GM23338 (cell line): ENCODE measurements at places on chromosomes 7 and 10. TPM values are rescaled to one million over a fixed set of nuclear protein-coding genes. Genes with fewer than 3 reads are reported as not detected.

DNA sequence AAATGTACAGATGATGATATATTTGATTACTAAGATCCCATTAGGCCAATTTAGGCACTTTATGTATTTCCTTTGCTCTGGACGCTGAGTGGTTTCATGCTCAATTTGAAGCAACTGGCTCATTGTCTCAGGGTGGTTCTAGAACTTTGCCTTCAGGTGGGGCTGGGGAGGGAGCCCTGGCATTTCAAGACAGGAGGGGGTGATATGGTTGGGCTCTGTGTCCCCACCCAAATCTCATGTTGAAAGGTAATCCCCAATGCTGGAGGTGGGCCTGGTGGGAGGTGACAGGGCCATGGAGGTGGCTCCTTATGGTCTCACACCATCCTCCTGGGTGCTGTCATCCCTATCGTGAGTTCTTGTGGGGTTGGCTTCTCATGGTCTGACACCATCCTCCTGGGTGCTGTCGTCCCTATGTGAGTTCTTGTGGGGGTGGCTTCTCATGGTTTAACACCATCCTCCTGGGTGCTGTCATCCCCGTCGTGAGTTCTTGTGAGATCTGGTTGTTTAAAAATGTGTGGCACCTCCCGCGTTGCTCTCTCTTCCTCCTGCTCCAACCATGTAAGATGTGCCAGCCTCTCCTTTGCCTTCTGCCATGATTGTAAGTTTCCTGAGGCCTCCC lies 151.5 kb upstream of the KLF6 start:
- H3K36me3 ChIP-seq: no peaks in the 10 kb centered on the region
- no peaks in the 10 kb centered on the region for H3K4me1 ChIP-seq
- no peaks in the 10 kb centered on the region for H3K27me3 ChIP-seq

GRCh38 chr10:50648089-50648934 lies 24.6 kb upstream of the SGMS1 start:
- no peaks in the 10 kb centered on the region for H3K27me3 ChIP-seq
- H3K4me3 ChIP-seq: no peak overlapping the region
- no peaks in the 10 kb centered on the region for H3K36me3 ChIP-seq
- DNase-seq: no peak
- no peaks in the 10 kb centered on the region for H3K4me1 ChIP-seq
- no peak overlapping the region for H3K27ac ChIP-seq

DNA sequence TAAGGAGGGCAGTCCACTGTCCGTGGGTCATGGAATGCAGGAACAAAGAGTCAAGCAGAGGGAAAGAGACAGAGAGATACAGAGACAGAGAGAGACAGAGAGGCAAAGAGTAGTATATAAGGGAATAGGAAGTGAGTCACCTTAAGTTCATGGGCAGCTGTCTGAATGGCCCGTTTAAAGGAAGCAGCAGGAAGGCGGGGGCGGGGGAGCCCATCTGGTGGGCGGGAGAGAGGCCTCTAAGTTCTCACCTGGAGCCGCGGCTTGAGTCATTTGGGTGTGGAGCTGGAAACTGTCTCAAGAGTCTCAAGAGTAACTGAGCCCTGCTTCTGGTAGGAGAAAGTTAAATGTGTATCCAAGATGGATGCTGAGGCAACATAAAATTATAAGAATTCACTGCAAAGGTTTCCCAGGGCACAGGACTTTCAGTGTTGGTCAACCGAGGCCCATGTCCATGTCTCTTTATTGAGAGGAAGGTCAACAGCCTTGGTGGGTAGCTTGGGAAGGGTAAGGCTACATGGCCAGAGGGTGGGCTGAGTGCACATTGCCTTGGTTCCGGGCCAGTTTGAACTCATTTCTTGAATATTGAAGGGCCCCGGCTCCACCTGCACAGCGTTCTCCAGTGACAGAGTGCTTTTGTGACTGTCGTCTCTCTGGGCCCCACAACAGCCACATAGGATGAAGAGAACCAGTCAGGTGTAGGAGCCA lies 85.5 kb upstream of the CACUL1 start:
- no peaks in the 10 kb centered on the region for H3K27me3 ChIP-seq
- H3K36me3 ChIP-seq: no peaks in the 10 kb centered on the region
- no peak overlapping the region for H3K4me3 ChIP-seq
- H3K27ac ChIP-seq: no peak overlapping the region

DNA sequence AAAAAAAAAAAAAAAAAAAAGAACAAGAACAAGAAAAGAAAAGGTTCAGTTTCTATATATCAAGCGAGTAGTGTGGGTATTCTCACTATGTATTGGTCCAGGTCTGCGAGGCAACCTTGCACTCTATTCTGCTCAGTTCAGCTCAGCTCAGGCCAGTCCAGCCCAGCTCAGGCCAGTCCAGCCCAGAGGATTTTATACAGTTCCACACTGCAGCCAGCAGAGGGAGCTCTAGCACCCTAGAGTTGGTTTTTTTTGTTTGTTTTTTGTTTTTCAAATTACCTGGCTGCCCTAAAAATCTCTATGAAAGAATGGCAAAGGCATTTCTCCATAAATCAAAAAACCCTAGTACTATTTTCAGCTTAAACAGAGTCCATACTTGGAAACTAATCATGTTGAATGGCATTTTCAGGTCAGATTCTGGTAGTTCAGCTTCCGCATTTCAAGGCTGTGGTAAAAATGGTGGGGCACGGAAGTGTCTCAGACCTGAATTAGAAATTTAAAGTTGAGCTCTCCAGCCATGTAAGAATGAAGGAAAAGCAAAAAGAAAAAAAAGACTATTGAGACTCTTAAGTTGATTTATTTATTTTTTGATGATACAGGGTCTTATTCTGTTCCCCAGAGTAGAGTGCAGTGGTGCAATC lies 55.2 kb upstream of the GSDME start:
- H3K27me3 ChIP-seq: no peaks in the 10 kb centered on the region
- no peaks in the 10 kb centered on the region for H3K36me3 ChIP-seq
- H3K4me1 ChIP-seq: no peaks in the 10 kb centered on the region
- H3K4me3 ChIP-seq: no peak overlapping the region
- no peak overlapping the region for H3K27ac ChIP-seq
- peak; percentile 72 for DNase-seq

DNA sequence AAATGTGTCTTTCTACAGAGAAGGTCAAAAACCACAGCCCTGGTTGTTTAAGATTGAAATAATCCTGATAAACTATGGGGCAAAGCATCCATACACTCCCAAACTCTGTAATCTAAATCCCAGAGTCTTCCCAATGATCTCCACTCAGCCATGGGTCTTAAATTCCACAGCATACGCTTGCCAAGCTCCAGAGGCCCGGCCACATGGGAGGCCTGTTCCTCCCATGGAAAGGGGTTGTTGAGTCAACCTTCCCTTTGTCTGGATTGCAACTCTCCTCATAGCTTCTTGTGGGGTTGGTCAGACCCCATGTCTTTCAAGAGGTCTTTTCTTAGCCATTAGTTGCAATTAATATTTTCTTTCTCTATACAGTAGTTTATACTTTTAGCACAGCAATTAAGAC lies 718 bp upstream of the STEAP4 start:
- H3K27ac ChIP-seq: no peak overlapping the region
- H3K4me3 ChIP-seq: peak overlapping the region; percentile 65
- peaks cover 7% of the 10 kb centered on the region; the same call in 1 of the 2 replicates for H3K4me1 ChIP-seq
- no peaks in the 10 kb centered on the region for H3K36me3 ChIP-seq
- DNase-seq: peak; percentile 6

DNA sequence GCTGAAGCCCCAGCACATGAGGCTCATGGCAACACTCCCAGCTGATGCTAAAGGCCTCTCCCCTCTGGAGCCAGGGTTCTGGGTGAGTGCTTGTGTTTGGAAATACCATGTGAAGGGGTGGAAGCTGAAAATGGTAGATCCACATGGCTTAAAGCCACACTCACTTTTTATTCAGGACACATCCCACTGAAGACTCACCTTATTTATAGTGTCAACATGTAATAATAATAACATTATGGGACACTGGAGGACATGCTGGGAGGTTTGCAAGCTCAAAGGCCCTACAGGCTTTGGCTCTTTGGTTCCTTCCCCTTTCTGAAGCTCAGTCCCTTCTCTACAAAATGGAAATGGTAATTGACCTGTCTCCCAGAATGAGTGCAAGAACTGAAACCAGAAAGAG lies 318.0 kb downstream of the GRID1 start:
- no peaks in the 10 kb centered on the region for H3K27me3 ChIP-seq
- no peak overlapping the region for H3K4me3 ChIP-seq
- H3K27ac ChIP-seq: no peak overlapping the region
- H3K36me3 ChIP-seq: no peaks in the 10 kb centered on the region

- no peak overlapping the region for H3K27ac ChIP-seq
- DNase-seq: no peak
- no peaks in the 10 kb centered on the region for H3K36me3 ChIP-seq
- H3K27me3 ChIP-seq: no peaks in the 10 kb centered on the region
- H3K4me1 ChIP-seq: peaks cover 5% of the 10 kb centered on the region
These were observed 557.8 kb downstream of the AUTS2 start for GRCh38 chr7:70156057-70156456.

GRCh38 chr10:18649364-18649959 lies 1.9 kb downstream of the NSUN6 start:
- no peaks in the 10 kb centered on the region; the same call in 1 of the 2 replicates for H3K36me3 ChIP-seq
- no peak for DNase-seq
- H3K27me3 ChIP-seq: no peaks in the 10 kb centered on the region

- no peak for DNase-seq
- H3K27ac ChIP-seq: no peak overlapping the region
- no peaks in the 10 kb centered on the region for H3K4me1 ChIP-seq
- no peaks in the 10 kb centered on the region; the same call in 1 of the 2 replicates for H3K36me3 ChIP-seq
- no peaks in the 10 kb centered on the region for H3K27me3 ChIP-seq
- no peak overlapping the region for H3K4me3 ChIP-seq
These were observed 90.1 kb downstream of the RTKN2 start for GRCh38 chr10:62178568-62178967.

DNA sequence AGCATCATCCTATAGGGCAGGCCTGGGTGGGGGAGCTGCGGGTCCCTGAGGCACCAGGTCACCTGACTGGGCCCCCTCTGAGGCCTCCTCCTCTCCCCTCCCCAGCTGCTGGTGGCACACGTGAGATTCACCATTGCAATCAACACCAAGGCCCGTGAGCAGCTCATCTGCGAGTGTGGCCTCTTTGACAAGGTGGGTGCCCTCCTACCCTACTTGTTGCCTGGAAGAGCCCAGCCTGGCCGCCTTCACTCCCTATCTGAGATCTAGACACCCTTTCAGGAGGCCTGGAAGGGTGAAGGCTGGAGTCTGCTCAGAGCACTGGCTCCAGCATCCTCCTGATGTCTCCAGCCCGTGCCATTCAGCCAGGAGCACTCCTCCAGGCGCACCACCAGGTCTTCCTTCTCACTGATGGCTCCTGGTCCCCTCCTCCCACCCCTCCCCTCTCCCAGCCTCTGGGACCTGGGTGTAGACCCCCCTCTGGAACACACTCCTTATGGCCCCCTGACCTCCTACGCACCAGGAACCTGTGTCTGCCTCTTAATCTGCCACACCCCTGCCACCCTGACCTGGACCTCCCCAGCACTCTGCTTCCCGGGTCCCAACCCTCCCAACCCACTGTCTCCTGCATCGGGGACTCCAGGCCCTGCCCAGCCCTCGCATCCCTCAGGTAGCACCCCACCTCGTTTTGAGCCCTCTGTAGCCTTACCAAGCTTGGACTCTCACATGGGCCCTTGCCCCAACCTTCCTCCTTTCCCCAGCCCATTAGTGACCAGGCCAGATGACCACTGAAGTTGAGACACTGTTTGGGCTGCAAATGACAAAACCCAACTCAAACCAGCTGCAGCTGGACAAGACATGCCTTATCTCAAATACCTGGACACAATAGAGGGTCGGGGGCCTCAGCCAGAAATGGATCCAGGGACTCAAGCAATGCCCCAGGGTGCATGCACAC lies 67.5 kb downstream of the ALOX5 start:
- no peak for DNase-seq
- H3K36me3 ChIP-seq: no peaks in the 10 kb centered on the region
- no peak overlapping the region for H3K27ac ChIP-seq

- H3K27me3 ChIP-seq: peaks cover 44% of the 10 kb centered on the region
- peaks cover 24% of the 10 kb centered on the region for H3K4me1 ChIP-seq
- no peak within 1 kb of the TSS for H3K27ac ChIP-seq
- H3K4me3 ChIP-seq: peak within 1 kb of the TSS; percentile 79
- no peaks in the 10 kb centered on the region for H3K36me3 ChIP-seq
- peak; percentile 77 for DNase-seq
These were observed at the start of gene TMEM229A for GRCh38 chr7:124032369-124033094. Gene TMEM229A, minus strand, starts transcription at chr7:124033067. Its CDS starts 64 bp downstream, at chr7:124033003.

DNA sequence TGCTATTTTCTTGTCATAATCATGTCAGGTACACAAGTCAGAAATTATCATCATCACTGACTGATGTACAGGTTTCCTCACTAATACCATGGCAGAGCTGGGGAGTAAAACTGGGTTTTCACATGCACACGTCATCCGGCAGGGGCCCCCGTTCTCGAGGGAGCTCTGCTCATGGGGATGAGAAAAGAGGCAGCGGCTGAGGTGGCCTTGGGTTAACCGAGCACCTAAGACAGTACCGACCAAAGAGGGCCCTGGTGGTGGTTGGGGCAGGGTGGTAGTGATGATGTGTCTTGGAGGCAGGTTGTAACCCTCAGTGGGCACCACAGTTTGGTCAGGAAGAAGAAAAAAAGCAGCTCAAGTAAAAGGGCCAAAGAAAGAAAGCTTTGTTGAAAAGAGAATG lies 12.1 kb upstream of the TRPV6 start:
- H3K27me3 ChIP-seq: no peaks in the 10 kb centered on the region
- no peak overlapping the region for H3K4me3 ChIP-seq
- DNase-seq: no peak
- H3K27ac ChIP-seq: no peak overlapping the region

DNA sequence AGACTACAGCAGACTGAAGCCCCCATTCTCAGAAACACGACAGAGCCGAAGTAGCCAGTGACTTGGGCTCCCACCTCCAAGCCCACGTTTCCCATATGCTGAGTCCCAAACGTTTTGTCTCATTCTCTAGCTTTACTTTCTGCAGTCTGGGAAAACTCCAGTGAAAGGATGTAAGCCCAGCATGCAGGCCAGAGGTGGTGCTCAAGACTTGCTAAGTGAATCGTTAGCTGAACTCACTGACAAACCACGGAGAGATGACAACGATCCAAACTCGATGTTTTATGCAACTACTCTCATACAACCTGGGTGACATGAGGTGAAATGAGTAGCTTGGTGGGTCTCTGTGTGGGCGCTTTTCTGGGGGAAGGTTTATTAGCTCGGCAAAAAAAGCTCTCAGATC lies 731.8 kb downstream of the SUGCT start:
- H3K4me1 ChIP-seq: no peaks in the 10 kb centered on the region
- H3K4me3 ChIP-seq: no peak overlapping the region
- peak; percentile 29 for DNase-seq
- H3K36me3 ChIP-seq: no peaks in the 10 kb centered on the region

GRCh38 chr10:120542591-120542990 lies 85.6 kb downstream of the PLPP4 start:
- no peaks in the 10 kb centered on the region for H3K36me3 ChIP-seq
- H3K27ac ChIP-seq: no peak overlapping the region
- DNase-seq: no peak
- no peaks in the 10 kb centered on the region for H3K4me1 ChIP-seq
- no peak overlapping the region for H3K4me3 ChIP-seq

GTF2IRD1 gene
- 21.9 and 28.7 TPM in 2 replicates for total RNA-seq

PRSS2 gene
- not detected in 2 replicates for total RNA-seq

SPDYE6 gene
- not detected in 2 replicates for total RNA-seq

RAB19 gene
- 5.2 and 15.0 TPM in 2 replicates for total RNA-seq

DLD gene
- 68.6 and 76.2 TPM in 2 replicates for total RNA-seq

PRKG1 gene
- 18.2 and 22.8 TPM in 2 replicates for total RNA-seq

CRYGN gene
- total RNA-seq: 0.59 and 1.1 TPM in 2 replicates

TMEM139 gene
- 2.3 and 3.6 TPM in 2 replicates for total RNA-seq
